ENCODE measurements at places on chromosomes 7 and 10.

- DNase-seq: no peak
Measured at GRCh38 chr7:127673902-127674301, 21.9 kb downstream of the SND1 start.

DNA sequence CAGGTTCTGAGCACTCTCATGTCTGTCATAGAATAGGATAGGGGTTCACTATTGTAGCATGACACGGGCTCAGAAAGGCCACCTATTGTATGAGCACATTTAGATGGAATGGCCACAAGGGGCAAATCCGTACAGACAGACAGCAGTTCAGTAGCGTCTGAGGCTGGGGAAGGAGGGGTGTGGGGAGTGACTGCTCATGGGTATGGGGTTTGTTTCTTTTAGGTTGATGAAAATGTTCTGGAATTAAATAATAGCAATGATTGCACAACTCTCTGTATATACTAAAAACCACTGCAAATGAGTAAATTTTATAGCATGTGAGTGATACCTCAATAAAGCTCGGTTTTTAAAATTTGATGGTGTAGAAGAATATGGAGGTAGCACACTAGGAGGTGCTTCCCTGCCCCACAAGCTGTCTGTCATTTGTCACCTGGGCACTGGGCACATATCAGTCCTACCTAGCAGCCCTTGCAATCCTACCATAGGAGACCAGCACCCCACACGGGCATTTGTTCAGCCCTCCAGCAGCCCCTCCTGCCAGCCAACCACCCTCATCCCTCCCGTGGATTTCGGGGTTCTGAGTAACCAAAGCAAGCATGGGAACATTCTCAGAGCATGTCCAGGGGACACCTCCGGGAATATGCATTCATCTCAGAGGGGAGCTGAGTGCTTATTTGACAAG is 35.2 kb downstream of the KCNMA1 start:
- DNase-seq: no peak

DNA sequence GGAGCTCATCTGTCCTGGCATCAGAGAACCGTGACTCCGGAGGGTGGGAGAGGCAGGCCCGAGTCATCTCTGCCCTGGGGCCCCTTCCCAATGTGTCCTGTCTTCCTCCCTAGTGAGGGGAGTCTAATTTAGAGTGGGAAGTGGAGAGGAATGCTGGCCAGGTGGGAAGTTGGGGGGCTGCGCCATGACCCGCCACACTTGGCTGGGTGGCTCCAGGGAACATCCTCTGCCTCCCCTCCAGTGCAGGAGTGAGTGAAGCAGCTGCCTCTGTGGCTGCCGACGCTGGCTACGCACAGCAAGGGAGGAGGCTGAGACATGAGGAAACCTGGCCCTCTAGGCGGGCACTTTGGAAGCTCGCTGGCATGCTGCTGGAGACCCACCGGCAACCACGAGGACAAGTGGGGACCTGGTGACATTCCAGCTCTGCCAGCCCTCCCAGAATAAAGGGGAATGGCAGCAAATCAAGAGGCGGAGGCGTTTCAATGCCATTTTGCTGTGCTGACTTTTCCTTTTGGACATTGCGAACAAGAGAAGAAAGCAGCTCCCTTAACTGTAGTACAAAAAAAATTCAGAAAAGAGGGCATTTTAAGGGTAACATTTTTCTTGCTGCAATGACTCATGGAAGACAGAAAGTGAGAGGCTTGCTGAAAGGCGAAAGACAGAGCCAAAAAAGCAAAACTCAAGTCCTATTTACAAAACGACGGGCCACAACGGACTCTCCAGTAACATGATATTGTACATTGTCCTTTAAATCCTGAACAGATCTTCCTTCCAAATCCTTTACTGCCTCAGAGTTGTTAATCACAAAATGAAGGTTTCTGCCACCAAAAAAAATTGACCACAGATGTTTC is 121.2 kb upstream of the PITRM1 start:
- DNase-seq: no peak

DNA sequence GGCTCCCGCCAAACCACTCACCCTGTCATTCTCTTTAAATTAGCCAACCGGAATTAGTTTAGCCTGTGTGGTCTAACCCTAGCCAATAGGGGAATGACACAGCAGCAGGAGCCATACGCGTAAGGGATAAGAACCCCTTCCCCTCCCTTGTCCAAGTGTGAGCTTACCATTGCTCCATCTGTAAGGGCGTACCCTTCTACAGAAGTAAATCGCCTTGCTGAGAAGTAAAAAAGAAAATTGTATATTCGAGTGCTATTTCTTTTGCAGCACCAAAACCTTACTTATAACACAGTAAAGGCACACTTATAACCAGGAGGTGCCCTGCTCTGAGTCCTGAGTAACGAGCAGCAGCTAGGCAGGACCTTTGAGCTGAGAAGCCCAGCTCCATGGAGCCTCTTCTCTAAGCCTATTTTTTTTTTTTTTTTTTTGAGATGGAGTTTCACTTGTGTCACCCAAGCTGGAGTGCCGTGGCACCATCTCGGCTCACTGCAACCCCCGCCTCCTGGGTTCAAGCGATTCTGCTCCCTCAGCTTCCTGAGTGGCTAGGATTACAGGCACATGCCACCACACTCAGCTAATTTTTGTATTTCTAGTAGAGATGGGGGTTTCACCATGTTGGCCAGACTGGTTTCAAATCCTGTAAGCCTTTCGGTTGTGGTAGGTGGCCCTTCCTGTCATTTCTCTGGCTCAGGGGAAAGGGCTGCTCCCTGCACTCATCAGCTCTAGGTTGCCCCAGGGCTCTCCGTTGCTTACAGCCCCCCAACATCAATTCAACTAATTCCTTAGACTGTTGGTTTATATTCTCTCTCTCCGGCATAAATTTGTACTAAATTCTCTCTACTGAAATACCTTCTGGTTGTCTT is 73.3 kb downstream of the NSUN6 start:
- DNase-seq: no peak

DNA sequence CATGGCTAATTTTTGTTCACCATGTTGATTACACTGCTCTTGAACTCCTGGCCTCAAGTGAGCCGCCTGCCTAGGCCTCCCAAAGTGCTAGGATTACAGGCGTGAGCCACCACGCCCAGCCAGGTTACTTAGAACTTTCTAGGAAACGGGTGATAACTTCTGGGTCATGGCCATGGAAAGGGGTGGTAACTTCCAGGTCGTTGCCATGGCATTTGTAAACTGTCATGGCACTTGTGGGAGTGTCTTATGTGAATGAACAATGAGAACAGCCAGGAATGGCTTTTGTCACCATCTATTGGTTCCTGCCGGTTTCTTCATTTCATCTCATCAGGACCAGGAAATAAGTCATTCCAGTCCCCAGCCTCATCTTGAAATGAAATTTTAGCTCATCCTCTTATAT is 120.9 kb downstream of the SLC16A9 start:
- DNase-seq: no peak

DNA sequence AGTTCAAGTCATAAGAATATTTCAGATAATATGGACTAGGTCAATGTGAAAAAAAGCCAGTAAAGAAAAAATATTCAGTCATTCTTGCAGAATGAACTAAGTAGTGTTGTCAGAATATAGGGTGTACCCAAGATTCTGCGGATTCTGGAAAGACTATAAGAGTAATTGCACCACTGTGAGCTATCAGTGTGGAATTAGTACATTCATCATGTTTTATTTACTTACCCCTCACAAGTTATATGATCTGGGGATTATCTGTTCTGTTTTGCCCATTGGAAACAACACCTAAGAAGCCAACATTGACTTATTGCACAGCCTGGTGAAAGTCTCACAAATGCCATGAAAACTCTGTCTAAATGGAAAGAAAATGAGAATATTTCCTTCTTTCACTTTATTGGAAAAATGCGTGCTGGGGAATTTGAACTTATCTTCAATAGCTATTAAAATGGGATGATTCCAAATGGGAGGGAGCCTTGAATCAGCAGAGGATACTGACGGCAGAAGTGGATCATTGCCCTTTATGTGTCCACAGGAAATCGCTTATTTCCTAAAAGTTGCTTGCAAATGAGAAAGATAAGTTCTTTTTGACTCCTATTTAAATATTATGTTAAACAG is 563.3 kb upstream of the POM121L12 start:
- no peak for DNase-seq

DNA sequence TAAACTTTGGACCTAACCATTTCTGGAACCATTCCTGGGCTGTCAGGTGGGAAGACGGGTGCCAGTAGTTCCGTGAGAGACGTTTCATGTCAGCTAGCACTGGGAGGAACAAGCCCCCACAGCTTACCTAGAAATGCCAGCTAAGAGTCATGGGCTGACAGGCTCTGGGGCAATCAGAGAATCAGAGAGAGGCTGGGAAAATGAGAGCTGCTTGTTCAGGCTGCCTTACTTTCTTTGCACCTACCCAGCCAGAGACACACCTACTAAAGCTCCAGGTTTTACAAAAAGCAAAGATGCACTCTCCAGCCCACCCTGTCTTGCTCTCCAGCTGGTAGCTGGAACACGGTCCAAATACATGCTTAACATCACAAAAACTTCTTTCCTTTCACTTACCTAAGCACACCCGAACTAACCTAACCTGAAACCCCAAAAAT is 688 bp downstream of the PTN start:
- no peak for DNase-seq

DNA sequence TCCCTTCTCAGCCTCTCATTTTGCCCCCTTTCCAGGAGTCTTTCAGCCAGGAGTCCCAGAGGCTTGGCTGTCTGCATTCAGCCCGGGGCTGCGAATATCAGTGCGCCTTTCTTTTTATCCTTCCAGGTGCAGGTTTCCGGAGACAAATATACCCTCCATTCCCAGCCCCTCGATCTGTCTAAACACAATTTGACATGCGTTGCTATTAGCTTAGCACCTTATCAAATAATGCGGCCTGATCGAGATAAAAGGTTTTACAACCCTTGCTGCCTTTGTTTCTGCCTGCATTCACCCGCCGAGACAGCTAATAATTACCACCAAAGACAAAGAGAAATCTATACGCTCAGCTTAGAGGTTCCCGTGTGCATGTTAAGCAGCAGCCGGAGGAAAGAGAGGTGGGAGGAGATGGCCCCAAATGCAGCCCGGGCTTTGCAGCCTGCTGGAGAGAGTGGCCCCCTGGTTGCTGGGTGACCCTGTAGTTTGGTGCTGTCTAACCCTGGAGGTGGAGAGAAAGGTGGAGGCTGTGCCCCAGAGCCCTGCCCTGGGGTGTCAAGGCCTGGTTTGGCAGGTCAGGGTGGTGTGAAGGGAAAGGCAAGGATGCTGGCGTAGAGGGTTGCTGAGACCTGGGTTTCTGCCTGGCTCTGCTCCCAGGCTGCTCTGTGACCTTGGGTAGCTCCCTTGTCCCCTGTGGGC is 185.3 kb downstream of the RPS24 start:
- DNase-seq: no peak

DNA sequence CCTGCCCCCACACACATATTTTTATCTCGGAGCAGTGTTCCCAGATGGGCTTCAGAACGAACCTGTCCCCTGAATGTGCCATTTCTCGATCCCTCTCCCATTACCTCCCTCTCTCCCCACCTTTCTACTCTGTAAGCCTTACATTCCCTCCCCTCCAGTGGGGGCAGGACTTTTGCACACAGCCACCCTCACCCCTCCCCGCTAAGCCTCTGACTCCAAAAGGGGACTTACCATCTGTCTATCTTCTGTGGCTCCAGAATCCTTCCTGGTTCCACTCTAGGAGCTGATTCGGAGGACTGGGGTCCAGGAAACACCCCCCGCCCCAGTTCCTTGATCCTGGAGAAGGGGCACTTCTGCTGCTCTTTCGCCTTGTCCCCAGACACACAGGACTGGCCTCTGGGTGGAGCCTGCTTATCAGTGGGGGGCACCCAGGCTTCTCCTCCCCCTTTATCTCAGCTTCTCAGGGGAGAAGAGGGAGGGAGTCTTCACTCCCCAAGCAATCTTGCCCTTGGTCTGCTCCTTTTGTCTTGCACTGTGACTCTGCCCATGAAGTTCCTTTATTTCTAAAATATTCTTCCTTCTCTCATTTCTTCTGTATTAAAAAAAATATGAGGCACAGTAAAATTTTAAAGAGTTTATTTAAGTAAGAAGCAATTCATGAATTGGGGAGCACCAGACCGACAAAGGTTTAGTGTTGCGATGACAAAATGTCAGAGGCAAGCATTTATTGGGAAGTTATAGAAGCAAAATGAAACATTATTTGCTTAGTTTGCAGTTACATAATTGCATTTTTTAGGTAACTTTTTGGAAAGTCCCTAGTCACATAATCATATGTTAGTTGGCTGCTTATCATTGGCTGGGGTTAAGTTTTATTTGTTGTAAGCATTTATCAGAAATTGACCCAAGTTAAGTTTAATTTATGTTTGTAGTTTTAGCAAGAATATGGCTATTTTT is at the start of gene KEL:
KEL (minus strand) TSS at position 391 of the 954 bp plus-strand sequence; CDS start at position 234, 157 bp downstream.
- no peak for DNase-seq

DNA sequence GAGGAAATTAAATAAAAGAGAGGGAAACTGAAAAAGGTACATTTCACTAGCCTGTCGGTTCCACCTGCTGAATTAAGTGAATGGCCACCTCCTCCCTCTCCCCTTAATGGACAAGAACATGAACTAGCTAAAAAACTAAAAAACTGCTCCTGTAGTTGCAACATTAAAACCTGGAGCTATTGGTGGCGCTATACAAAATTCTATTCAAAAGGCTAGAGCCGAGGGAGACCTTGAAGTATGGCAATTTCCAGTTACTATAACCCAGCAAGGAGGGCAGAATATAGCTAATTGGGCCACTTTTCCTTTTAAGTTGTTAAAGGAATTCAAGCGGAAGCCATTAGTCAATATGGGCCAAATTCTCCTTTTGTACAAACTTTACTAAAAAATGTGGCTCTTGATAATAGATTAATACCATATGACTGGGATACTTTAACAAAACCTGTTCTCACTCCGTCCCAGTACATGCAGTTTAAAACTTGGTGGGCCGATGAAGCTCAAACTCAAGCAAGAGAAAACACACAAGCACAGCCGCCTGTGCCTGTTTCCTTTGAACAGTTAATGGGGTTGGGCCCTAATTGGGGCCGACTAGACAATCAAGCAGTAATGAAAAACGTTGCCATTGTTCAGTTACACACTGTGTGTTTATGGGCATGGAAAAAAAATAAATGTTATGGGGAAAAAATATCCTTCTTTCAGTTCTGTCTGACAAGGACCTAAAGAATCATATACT is 6.5 kb upstream of the CHST3 start:
- DNase-seq: no peak

- no peak for DNase-seq
Measured at GRCh38 chr7:262251-262572, 27.8 kb upstream of the FOXL3 start.

GRCh38 chr7:143909863-143910262 is 7.9 kb upstream of the TCAF1 start:
- DNase-seq: no peak

GRCh38 chr7:27210441-27211083 is 10.7 kb upstream of the HOXA13 start:
- DNase-seq: peak; percentile 22

GRCh38 chr10:10676972-10677371 is 340.7 kb upstream of the CELF2 start:
- no peak for DNase-seq

- peak; percentile 6 for DNase-seq
Measured at GRCh38 chr10:117374506-117375359, 507 bp downstream of the PDZD8 start.

GRCh38 chr10:121134711-121135110 is 283.5 kb downstream of the WDR11 start:
- DNase-seq: no peak

- no peak for DNase-seq
Measured at GRCh38 chr10:54904833-54905232, 103.8 kb upstream of the PCDH15 start.

Measured in CD4-positive, alpha-beta T cell treated with Interleukin-15 for 4 hours (primary cell).